ENCODE measurements at places on chromosomes 3 and 15.
A peak's percentile ranks its signal among the peaks of the same experiment; 100 is the strongest.

DNA sequence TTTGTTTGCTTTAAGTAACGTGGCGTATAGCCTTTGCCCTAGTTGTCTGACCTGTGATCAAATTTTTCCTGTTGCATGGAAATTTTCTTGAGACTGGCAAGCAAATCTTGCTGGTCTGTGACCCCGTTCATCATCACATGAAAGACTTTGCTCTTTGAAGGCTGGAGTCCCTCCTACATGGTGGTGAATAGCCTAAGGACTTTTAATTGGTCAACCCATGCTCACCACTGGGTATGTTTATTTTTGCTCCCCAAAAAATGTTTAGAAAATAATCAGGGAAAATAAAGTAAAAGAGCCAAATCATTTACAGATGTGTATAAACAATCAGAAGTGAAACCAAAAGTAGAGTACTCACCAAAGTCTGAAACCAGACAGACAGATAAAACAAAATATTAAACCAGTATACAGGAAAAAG lies 1075.3 kb upstream of the ALCAM start:
- peak; percentile 3 for DNase-seq

GRCh38 chr15:91468871-91469580 lies 369.0 kb downstream of the SV2B start:
- peak; percentile 26 for DNase-seq

DNA sequence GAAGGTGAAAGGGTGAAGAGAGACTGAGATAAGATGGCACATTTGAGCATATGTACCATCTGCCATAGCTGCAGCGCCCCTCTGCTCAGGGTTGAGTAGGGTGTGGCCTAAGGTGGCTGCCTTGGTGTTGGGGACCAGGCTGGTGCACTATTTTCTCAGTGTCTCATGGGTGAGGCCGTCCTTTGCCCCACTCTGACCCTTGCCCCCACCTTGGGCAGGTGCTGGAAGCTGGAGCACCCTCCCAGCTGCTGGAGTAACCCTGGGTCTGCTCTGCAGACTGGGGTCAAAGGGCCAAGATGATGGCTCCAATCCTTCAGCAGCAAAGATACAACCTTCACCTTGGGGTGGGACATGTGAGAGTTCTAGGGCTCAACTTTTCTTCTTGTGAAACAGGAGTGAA lies 69.2 kb downstream of the DAPK2 start:
- DNase-seq = no peak

- no peak for DNase-seq
Measured at GRCh38 chr15:101765772-101766456, 37.4 kb upstream of the OR4F6 start.

GRCh38 chr3:49671291-49672288 lies 2.6 kb upstream of the APEH start:
- DNase-seq = peak; percentile 84

GRCh38 chr3:173045770-173046382 lies 95.2 kb downstream of the SPATA16 start:
- DNase-seq = no peak

DNA sequence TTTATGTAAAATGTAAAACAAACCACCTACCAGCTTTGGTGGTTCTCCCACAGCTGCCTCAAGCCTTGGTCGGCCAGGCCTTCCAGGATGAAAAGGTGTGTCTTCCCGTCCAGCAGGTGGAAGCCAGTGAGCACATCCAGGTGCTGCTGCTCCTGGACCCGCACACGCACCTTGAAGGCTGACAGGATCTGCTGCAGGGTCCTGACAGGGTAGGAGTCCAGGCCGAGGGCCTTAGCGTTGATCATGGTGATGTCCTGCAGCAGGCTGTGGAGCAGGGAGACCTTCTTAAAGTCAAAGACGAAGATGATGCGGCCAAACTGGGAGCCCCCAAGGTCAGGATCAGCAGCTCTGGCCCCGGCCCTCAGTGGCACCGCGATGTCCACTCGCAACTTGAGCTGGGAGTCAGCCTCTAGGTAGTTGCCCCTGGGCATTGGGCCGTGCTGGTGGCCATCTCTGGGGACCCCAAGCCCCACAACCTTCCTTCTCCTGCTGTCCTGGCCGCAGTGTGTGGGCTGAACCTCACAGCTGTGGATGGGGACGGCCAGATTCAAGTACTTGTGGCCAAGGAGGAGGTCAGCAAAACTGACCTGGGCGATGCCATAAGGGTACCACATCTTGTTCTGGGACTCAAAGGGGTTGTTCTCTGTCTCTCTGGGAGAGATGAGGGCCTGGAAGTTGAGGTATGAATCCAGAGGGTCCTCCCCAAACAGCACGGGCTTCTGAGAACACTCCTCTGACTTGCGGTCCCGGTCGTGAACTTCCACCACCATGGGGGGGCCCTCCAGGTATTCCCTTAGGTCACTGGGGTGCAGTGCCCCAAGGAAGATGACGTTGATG lies 48.6 kb downstream of the CFAP92 start:
- no peak for DNase-seq

DNA sequence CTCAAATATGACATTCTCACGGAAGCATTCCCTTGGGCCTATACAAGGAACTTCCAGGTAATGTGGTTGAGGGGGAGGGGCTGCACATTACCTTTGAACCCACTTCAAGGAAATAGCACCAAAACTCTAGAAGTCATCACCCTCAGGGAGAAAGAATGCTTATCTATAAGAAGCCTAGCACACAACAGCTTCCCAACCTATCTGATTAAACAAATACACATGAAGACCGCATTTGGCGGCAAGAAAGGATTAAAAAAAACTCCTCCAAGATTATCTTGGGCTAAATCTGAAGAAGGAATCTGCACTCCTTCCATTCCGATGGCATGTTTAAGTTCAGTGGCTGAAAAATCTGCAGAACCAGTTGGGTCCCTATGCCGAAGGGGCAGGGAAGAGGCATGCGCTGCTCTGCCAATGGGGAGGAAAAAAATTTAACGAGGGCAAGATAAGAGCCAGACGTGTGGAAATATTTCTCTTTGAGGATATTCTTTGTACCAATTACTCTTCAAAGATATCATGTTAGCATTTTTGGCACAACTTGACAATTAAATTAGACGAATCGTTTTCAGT lies 82.0 kb upstream of the WNT5A start:
- no peak for DNase-seq

DNA sequence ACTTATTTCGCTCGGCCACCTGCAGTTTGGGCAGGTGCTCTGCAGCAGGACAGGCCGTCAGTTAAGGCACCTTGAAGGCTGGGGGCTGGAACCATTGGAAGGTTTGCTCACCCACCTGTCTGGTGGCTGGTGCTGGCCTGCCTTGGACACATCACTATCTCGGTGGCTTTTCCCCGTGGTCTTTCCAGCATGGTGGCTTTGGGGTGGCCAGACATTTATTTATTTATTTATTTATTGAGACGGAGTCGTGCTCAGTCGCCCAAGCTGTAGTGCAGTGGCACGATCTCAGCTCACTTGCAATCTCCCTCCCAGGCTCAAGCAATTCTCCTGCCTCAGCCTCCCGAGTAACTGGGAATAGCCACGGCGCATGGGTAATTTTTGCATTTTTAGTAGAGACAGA lies 11.7 kb downstream of the ISG20 start:
- DNase-seq = no peak

DNA sequence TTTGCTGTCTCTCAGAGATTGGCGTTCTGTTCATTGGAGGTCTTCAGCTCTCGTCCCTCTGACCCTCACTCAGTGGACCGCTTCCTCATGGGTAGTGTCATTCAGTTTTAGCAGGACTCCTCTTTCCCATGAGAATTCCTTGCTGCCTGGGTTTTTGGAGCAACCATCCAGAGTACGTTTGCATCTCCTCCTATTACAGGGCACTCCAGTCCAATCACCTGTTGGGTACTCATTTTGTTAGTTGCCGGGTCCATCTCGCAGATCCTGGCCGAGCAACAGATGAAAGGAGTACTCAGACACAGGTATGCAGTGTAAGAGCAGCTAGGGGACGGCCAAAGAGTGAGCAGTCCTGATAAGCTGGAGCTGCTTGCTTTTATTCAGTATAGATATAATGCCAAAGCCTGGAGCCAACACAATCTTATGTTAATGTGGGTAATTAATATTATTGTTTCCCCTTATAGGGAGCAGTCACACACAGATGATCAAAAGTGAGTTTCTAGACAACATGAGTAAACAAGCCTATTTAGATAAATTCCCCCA lies 49.6 kb downstream of the ISG20 start:
- no peak for DNase-seq

GRCh38 chr3:170726976-170727661 lies 141.2 kb upstream of the SLC7A14 start:
- DNase-seq = no peak

GRCh38 chr3:192395506-192395905 lies 331.8 kb downstream of the FGF12 start:
- DNase-seq = no peak

DNA sequence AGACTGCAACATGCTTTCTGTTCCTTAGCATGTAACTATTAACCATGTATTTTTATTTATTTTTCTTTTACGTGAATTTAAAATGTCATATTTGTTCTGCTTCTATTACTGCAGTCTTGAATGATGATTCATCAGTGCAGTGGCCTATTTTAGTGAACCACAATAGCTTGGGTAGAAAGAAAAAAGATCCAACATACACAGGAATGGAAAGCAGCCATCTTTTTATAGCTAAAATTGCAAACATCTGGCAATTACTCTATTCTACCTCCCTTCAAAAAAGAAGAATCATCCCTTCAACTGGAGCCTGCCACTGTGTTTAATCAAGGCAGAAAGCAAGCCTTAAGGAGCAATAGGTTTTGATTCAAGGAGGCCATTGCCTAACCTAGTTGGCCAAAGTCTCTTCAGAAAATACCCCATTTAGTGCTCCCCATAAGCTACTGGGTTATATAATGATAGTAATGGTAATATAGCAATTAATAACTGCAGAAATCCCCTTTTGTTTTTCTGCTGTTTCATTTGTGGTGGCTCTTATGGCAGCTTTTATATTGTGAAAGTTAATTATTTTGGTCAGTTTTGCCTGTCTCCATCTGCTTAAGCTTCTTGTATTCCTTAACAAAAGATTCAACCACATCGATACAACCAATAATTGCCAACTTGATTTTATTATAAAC lies 267.3 kb downstream of the LPP start:
- DNase-seq = no peak

- DNase-seq = no peak
Measured at GRCh38 chr15:94749811-94750617, 518.7 kb downstream of the MCTP2 start.

DNA sequence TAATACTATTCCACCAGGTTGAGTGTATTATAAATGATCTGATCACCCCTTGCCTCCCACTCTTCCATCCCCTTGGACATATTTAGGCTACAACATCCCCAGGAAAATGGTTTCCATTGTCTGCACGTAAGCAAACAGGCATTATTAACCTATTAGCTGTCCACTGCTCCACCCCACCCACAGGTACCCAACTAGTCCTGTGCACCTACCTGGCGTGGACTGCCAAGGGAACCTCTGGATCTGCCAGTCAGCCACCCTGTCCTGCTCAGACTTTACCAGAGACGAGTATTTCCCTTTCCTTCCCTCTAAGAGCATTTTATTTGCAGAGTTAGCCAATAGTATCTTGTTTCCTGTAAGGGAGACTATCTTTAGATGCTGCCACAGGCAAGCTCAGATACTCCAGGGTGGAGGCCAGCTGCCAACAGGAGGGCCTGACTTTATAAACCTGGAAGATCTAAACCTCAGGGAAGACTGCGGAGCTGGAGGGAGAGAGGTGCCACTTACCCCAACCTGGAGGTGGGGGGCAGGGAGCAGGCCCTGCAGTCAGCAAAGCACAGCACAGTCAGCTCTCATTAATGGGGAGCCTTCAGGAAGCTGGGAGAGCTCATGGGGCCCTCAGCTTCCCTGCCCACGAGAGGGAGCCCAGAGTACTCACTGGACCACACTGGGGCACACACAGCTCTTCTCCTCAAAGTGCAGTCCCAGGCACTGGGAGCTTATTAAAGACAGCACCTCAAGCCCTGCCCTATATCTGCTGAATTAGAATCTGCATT lies at the start of gene CX3CR1:
Gene CX3CR1 (minus strand): TSS at position 292 of the 773 bp plus-strand sequence. CDS start 13,527 bp downstream, outside the sequence.
- DNase-seq = no peak

DNA sequence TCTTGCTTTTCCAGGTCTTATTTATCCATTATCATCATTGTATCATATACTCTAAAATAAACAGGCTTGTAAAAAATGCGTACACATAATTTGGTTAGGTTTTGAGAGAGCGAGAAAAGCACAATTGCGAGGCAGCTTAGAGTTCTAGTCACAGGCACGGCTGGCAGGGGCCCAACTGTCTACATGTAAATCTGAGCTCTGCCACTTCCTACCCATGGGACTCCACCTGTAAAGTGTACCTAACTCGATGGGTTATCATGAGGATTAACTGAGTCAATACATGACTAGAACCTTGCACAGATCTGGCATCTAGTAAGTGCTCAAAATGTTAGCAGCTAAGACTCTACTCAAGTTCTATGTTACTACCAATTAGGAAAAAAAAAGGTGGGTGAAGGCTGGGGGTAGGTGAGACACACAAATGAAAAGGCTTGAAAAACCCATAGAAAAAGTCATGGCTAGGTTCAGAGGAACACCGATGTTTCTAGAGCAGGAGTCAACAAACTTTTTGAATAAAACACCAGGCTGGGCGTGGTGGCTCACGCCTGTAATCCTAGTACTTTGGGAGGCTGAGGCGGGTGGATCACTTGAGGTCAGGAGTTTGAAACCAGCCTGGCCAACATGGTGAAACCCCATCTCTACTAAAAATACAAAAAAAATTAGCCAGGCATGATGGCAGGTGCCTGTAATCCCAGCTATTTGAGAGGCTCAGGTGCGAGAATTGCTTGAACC lies 36.2 kb downstream of the GLB1 start:
- no peak for DNase-seq

GRCh38 chr3:4720316-4721075 lies 227.3 kb downstream of the ITPR1 start:
- DNase-seq = peak; percentile 67

DNA sequence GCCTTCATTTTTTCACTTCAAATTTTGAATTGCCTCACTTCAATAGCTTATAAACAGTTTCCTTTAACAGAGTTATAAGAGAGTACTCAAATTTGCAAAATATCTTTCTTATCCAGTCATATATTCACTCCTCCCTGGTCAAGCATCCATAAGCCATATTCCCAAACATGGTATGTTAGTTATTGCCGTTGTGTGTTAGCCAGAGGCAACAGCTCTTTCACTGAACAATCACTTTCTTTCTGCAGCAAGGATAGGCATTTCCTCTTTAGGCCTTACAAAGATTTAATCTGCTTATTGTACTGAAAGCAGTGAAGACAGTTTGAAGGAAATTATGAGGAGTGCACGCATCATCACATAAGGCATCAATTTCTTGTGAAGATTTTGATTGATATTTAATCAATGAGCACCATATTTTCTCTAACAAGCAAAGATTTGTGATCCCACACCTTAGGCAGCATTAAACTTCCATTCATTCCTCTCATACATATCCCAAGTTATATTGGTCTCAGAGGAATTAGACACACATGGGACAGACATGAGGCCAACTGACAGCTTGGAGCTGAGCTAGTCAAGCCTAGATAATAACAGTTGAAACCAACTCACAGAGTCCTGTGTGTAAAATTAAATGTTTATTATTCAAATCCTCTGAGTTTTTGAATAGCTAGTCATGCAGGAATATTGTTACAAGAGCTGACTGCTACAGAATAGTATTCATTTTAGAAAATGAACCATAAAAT lies 80.0 kb upstream of the EPHA6 start:
- DNase-seq = no peak

GRCh38 chr15:51414256-51414860 lies 72.9 kb downstream of the GLDN start:
- DNase-seq = no peak

GRCh38 chr3:30193625-30194044 lies 412.8 kb upstream of the TGFBR2 start:
- DNase-seq = no peak

GRCh38 chr3:40340541-40341170 lies 31.1 kb downstream of the EIF1B start:
- no peak for DNase-seq
